NCI-H1930 (cell line): ENCODE measurements at places on chromosomes 7 and 10.

GRCh38 chr10:97573021-97573420, 442 bp downstream of the ANKRD2 start:
- no peak for DNase-seq

DNA sequence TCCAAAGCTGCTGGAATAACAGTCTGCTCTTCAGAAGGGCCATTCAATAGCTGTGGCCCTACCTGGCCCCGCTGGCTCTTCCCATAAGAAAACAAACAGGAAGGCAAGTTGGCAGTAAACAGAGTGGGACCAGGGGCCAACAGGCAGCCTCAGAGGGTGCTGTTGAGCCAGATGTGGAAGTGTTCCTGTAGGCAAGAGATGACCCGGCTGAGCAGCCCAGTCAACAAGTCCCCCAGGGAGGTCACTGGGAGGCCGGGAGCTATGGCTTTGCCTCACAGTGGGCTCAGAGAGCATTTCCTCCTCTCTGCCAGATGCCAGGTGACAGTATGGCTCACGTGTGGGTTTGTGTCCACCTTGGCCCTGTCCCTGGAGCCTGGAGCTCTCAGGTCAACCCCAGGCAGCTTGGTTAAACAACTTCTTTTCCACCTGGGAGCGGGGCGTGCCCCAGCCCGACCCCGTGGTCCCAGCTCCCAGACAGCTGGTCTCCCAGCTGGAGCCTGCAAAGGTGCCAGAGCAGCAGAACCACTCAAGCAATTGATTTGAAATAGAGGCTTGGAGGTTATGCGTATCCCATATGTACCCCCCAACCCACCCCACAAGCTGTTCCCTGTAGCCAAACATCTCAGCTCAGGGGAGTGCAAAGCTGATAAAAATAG, 33.8 kb upstream of the LOXL4 start:
- no peak for DNase-seq

GRCh38 chr10:15822131-15822530, 38.2 kb downstream of the MINDY3 start:
- DNase-seq: no peak

- no peak for DNase-seq
These were observed 68.1 kb upstream of the FOXK1 start for GRCh38 chr7:4613846-4614548.

DNA sequence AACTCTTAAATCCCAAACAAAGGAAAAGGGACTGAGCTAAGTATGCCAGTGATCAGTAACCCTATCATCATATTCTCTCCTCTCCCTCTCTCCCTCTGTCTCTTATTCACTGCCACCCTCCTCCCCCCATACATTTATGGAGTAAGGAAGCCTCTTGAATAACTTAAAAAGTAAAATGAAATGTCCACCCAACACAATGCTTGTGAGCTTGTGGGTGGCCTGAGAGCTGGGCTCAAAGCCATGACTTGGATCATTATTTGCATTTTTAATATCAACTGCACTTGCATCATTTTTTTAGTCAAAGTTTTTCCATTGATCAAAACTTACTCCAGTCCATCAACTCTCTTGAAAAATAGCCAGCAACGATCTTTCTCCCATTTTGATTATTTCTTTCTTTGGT, 46.8 kb downstream of the FAM107B start:
- DNase-seq: no peak

GRCh38 chr10:82861889-82862288, 986.9 kb downstream of the NRG3 start:
- no peak for DNase-seq

DNA sequence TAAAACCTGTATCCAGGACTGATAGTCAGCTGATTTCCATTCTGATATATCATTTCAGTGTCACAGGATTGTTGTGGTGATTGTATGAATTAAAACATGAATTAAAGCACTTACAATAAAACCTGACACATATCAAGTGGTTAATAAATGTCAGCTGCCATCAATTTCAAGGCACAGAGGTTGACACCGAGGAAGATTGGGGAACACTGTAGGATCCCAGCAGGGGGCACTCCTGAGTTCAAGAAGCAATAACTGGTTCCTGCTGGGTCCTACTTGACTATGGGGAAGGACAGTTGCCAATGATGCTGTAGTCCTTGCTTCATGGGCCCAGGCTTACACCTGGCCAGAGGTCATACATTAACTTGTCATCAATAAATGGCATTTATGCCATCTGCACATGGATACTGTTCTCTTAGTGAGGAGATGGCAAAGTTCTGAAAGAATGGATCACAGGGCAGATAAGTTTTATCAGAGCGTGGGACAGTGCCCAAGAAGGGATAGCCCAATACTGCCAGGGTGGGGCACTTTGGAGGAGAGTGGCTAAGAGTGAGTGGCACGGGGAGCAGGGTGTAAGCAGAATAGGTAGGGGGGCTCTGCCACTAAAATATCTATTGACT, 24.1 kb downstream of the FZD1 start:
- no peak for DNase-seq

DNA sequence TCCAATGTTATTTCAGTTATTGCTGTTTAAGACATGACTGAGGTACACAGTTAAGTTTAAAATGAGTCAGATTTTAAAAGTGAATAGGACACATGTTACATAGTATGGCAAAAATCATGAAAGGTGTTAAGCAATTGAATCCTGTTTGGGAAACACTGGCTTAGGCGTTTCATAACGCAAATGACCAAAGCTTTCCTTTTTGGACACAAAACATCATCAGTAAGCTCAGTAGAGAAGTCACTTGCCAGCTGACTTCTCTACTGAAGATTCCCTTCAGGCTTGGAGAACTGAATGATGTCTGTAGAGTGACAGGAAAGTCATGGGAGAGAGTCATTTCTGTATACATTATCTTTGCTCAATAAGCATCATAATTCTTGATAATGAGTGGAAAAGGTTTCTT, 64.4 kb upstream of the RSBN1L start:
- no peak for DNase-seq

GRCh38 chr7:131032786-131033185, 294.9 kb upstream of the MKLN1 start:
- DNase-seq: no peak
